ENCODE measurements at places on chromosomes 2 and 18.

DNA sequence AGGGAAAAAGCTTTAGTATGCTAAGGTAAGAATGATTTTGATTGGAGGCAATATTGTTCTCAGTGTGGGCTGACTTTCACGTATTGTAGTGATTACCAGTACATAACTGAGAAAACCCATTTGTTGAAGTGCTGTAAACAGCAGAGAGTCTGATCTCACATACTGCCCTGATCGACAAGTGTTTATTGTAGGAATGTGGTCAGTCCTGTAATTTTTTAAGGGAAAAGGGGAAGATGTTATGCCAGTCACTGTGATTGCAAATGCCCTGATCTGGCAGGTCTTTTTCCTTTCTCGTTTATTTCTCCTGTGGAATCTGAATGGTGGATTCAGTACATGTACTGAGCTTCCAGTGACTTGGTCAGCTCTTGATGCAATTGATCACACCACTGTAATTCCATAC is 11.5 kb downstream of the SPATS2L start:
- no peak for DNase-seq

DNA sequence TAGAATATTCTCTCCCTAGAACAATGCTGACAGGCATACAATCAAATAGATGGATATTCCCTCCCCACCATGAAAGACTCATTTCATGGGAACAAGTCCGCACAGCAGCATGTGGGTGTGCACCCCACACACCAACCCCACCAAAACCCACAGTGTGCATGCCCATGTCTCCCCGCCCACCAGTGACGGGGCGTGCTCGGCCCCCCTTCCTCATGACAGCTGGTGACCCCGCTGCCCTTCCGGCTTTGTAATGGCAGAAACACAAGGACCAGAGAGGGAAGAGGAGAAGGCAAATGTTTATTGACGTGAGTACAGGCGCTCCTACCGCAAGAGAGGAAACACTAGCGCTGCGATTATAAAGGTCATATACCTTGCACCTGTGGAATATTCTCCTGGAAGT is 30.8 kb upstream of the ODC1 start:
- no peak for DNase-seq

DNA sequence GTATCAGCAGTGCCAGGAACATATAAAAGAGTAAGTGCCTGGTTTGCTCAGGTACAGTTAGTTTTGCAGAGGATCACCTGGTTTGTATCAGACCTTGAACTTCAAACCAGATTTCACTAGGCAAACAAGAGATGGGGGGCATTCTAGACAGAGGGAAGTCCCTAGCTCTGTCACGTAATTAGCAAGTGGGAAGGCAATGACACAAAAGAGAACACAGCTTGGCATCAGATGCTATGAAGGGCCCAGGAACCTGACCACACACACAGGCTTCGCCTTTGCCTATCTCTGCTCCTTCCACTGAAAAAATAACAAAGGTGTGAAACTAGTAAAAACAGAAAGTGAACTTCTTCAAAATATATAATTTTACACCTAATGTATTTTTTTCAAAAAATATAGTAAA is 62.6 kb downstream of the CERKL start:
- no peak for DNase-seq

DNA sequence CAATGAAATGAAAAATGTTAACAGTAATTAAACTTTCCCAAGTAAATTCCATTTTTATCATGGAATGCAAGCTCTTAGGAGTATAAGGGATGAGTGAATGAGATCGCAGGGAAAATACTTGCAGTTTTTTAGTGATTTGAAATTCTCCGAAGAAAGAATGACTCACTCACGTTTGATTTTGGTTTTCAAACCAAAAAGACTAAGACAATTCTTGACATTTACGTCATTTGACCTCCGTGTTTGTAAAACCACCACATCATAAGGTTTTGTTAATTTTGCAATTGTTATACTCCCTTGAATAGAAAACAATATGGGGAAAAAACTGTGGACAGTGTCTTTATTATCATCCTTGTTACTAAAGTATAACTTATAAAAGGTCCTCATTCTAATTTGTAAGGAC is 29.4 kb downstream of the COL4A4 start:
- no peak for DNase-seq

GRCh38 chr2:118339386-118339785 is 251.1 kb downstream of the INSIG2 start:
- no peak for DNase-seq

DNA sequence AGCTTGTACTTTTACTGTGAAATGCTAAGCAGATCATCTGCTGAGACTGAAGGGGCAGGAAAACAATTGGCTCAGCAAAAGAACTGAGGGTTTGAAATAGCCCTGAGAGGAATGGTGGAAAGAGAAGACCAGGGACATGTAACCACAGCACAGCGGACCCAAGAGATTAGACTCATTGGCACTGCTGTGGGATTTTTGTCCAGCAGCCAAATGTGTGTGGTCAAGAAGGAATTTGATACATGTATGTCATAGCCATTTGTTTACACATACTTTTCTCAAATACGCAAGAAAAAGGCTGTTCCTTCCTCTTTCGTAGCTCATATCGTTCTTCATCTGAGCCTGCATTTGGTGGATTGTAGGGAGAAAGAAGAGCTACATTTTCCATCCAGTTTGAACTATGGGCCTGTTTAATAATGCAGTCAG is 73.8 kb downstream of the TRABD2A start:
- DNase-seq = no peak

- DNase-seq = no peak
Observed at GRCh38 chr2:160222546-160223283, 22.6 kb upstream of the ITGB6 start.

GRCh38 chr2:63029058-63029457 is 21.6 kb upstream of the OTX1 start:
- DNase-seq = no peak

GRCh38 chr2:227248876-227249275 is 76.2 kb upstream of the MFF start:
- no peak for DNase-seq

- no peak for DNase-seq
Observed at GRCh38 chr2:144890828-144891227, 370.9 kb upstream of the ZEB2 start.

GRCh38 chr18:61400716-61401115 is 67.5 kb downstream of the CDH20 start:
- no peak for DNase-seq

DNA sequence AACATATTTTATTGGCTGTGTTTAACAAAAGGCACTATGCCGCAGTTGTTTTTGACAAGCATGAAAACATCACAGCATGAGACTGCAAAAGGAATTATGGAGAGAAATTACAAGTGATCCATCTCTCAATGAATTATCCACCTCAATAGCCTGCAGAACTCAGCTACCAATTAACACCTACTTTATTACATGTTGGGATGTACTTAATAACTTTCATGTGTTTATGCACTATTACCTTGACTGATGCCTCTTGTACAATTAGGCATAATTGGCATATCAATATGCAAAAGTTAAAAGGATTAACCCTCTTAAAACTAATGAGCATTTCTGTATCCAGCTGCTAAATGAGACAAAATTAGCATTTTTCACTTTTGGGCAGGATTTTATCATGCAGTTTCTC is 27.8 kb downstream of the ARHGAP15 start:
- DNase-seq = no peak

GRCh38 chr2:19198381-19198780 is 160.0 kb downstream of the OSR1 start:
- no peak for DNase-seq

GRCh38 chr18:39935598-39935997 is 2019.4 kb upstream of the PIK3C3 start:
- no peak for DNase-seq

DNA sequence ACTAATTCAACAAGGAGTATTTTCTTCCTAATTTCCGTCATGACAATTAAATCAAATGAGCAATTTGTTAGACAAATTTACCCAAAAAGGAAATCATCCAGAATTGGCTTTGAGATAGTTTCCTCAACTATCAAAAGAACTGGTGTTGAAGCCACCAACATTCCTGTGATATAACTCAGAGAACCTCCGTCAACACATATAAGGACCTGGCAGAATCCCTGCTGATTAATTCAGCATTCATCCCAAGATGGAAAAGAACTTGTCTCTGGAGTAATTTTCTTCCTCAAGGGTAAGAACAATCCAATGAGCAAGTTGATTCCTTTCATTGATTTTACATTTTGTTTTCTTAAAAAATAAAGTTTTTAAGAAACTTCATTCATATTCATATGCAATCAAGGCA is 62.0 kb downstream of the MBD2 start:
- DNase-seq = no peak

DNA sequence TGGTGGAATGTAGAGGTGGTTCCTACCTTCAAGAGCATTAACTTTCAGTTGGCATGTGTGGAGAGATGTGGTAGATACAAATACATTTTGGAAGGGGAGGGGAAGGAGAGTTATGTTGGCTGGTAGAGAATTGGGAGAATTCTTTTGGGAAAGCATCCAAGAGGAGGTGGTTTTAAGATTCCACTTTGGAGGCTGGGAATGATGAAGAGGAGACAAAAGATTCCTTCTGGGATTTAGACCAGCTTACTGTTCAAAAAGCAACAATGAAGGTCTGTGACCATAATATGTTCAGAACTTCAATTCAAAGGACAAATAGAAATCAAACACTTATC is 120.8 kb upstream of the FOSL2 start:
- DNase-seq = no peak

DNA sequence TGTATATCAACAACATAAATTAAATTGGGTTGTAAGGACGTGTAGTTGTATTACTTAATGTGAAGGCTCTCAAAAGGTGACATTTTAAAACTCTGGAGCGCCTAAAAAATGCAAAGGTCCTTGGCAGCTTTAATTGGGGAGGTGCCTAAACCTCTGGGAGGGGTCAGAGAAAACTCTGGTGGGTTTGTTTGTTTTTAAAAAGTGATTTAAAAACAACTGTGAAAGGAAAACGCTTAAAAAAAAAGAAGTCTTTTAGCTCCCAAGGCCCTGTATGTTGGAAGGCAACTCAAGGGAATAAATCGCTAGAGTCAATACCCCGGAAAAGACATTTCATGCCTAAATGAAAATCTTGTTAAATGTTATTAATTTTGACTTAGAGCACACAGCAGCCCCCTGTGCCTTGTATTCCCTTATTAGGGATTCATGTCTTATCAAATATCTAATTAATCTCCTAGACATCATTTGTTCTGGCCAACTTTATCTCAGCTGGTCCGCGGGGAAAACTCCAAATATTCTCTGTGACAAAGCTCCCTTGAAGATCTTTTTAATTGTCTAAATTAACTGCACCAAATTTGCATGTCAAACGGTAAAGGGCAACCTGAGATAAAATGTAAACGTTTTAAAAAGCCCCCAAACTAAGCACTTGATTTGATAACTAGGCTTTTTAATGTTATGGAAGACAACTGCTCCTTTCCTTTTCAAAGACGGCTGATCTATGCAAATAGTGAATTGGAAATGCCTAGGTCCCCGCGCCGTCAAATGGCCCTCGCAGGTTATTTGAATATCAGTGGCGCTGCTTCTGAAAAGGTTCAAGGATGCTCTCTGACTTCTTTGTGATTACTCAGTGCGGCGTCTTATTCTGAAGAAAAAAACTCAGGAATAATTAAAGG is 4.2 kb downstream of the SP9 start:
- DNase-seq = no peak

GRCh38 chr18:58225101-58225500 is 181.1 kb downstream of the NEDD4L start:
- DNase-seq = no peak

GRCh38 chr2:583666-584065 is 93.5 kb downstream of the TMEM18 start:
- no peak for DNase-seq

- no peak for DNase-seq
Observed at GRCh38 chr2:239892441-239893235, 132.5 kb downstream of the NDUFA10 start.

GRCh38 chr2:203246646-203247045 is 7.8 kb downstream of the CYP20A1 start:
- DNase-seq = no peak

DNA sequence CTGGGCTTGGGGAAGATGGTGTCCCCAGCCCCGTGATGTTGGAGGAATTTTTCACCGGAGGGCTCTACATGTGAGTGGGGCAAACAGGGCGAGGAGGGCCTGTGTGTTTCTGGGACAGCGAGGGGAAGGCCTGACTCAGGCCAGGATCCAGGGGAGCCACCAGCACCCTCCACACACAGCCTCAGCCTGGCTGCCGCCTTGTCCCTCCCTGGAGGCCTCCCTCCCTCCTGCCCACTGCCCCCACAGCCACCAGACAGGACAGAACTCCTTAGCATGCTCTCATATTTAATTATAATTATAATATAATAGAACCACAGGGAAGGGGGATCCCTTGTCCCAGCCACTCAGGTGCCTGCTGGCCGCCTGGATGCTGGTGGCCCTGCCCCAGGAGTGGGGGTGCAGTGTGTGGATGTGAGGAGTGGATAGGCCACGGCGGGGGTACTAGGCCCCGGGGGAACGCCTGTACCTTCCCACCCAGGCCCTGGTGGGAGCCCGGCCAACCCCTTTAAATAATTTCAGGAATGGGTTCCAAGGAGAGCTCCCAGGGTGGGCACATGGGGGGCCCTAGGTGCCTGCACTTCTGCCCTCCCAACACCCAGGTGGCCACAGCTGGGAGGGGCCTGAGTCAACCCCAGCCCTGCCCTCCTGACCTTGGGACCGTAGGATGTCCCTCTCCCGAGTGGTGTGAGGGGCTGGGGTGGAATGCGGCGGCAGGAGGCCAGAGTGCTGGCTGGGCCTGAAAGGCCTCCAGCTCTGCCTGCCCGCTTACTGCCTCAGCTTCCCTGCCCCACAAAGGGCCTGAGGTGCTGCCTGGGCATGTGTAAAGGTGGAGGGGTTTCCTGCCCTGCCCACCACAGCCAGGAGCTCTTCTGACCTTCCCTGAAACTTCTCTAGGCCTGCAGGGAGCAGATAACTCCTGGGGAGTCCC is 8.8 kb downstream of the PDCD1 start:
- no peak for DNase-seq

DNA sequence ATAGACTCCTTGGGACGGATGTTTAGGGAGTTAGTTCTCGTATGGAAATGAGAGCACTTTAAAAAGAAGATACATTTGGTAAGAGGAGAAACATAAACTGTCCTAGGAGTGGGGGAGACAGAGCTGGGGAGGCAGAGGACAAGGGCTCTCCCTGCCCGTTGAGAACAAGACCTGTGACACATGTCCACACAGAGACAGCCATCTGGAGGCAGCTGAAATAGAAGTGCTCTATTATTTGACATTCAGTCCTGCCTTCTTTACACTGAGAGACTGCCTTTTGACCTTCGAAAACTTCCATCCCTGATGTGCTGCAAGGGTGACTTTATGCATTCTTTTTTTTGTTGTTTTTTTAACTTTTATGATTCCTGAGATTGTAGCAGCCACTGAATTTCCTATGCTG is 150.1 kb downstream of the UXS1 start:
- DNase-seq = no peak

DNA sequence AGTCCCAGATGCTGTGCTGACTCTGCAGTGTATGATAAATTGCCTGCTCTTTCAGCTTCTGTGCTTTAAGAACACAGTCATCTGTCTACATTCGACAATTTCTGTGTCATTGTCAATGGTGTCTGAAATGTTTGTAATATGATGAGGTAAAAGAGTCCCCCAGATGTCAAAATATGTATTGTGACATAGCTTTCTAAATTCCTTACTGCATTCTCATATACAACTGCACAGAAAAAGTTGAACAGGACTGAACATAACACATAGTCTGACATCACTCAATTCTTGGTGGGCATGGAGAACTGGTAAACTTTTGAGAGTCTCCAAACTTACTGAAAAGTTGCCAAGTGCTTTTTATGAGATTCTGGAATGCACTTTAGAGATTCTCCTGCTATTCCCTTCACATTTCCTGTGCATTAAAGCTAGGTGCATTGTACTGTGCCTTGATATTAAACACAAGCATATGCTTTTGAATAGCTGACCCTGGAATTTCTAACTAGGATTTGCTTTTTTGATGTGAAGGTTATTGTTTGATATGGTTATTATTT is 48.1 kb upstream of the ARHGAP28 start:
- no peak for DNase-seq

GRCh38 chr2:10406491-10407188 is 41.5 kb downstream of the ODC1 start:
- DNase-seq = no peak

All from substantia nigra (tissue), 51 donors.